ENCODE measurements at places on chromosomes 16 and 17.
A peak's percentile ranks its signal among the peaks of the same experiment; 100 is the strongest.

DNA sequence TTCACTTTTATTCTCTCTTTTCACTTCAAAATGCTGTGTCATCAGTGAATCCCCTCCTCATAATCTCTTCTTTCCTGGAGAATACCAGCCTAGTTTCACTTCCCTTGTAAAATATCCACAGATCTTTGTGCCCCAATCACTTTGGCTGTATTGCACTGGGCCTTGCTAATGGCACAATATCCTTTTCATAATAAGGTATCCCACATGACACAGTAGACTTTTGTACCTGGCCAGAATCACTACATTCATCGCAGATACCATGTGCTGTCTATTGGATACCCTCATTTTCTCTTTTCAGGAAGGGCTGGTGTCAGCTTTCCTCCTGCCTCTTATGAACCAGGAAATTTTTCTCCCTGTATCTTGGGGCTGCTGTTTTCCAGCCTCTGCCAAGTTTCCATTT is 25.7 kb upstream of the TOX3 start:
- DNase-seq = no peak

GRCh38 chr17:82913304-82914043 is 73.7 kb upstream of the ZNF750 start:
- DNase-seq = peak; percentile 78

GRCh38 chr17:31311526-31311925 is 2.3 kb downstream of the EVI2B start:
- no peak for DNase-seq

GRCh38 chr16:27174798-27175197 is 28.5 kb upstream of the KDM8 start:
- no peak for DNase-seq

GRCh38 chr17:520447-521182 is 168.0 kb upstream of the RPH3AL start:
- DNase-seq = no peak

DNA sequence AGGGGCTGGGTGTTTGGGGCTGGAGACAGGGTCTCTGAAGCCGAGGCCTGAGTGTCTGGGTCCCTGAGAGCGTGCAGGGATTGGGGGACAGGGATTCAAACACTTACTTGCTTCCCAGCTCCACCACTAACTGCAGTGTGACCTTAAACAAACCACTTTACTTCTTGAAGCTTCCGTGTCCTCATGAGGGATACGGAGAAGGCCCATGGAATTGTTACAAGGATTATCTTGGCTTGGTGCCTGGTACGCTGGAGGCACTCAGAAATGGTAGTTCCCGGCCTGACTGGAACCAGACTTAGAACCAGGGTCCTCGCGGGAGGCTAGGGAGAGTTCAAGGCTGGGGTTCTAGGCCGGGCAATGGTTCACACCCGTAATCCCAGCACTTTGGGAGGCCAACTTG is 2.9 kb upstream of the CXCL16 start:
- peak; percentile 90 for DNase-seq

All from osteoblast (primary cell).